ENCODE measurements at places on chromosomes 3 and 15.
A peak's percentile ranks its signal among the peaks of the same experiment; 100 is the strongest.

DNA sequence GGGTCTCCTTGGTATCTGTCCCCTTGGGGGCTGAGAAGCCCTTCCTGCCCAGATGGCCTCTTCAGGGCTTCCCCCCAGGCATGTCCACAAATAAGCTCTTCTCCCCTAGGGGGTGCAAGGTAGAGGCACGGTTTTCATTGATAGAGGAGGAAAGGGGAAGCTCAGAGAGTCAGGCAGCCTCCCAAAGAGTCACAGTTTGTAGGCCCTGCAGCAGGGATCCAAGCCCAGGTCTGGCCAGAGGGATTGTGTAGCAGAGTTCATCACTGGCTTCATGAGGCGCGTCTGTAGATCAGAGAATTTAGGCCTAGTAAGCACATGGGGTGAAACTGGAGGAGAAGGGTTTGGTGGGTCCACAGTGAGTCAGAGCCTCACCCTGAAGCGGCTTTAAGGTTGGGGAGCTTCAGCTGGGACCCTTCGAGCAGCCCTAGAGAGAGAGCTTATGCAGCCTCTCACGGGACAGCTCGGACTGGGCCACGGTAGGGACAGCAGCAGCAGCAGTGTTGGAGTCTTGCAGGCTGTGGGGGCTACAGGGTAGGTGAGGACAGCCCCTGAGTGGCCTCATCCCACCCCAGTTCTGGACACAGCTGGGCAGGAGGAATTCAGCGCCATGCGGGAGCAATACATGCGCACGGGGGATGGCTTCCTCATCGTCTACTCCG is 37.5 kb upstream of the ESYT3 start:
- DNase-seq, result no peak

- DNase-seq, result no peak
Observed at GRCh38 chr3:194277786-194278130, 73.4 kb downstream of the CPN2 start.

DNA sequence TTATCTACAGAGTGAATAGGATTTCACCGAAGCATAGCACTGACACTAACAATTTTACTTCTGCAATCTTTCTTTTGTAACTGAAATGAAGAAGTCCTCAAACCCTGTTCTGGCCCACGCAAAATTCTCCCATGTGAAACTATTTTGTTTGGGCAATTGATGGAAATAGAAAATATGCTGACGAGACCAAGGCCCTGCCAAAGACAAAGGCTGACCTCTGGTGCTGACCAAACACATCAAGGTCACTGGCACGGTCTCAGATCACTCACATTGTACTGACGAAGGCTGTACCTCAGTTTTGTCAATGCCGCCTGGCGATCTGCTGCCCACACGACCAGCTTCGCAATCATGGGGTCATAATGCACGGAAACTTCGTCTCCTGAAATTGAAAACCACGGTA is 58.4 kb upstream of the DCUN1D1 start:
- DNase-seq, result no peak

DNA sequence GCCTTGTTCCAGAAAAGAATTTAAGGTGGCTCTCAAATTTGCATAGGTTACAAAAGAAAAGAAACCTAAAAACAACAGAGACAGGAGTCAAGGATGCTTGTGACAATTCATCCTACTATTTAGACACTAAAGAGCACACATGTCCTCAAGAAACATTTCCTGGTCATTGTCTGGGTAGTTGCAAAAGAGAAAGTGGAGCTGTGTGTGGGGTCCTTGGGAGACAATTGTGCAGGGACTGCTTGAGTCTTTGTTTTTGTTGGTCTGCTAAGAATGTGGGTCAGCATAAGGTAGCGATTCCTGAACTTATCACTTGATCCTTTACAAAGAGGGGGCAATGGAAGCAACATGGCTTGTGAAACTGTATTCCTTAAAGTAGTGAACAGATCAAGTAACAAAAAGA is 185.3 kb downstream of the KCNAB1 start:
- no peak for DNase-seq

DNA sequence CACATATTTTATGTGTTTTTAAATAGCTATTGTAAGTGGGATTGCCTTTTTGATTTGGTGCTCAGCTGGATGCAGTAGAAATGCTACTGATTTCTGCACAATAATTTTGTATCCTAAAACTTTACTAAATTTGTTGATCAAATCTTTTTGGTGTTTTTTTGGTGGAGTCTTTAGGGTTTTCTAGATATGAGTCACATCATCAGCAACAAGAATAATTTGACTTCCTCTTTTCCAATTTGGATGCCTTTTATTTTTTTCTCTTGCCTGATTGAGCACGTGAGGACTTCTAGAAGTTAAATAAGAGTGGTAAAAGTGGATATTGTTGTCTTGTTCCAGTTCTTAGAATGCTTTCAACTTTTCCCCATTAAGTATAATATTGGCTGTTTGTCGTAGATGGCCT is 51.3 kb downstream of the TLNRD1 start:
- DNase-seq, result no peak

GRCh38 chr15:96276438-96277210 is 53.9 kb upstream of the NR2F2 start:
- DNase-seq, result peak; percentile 62

DNA sequence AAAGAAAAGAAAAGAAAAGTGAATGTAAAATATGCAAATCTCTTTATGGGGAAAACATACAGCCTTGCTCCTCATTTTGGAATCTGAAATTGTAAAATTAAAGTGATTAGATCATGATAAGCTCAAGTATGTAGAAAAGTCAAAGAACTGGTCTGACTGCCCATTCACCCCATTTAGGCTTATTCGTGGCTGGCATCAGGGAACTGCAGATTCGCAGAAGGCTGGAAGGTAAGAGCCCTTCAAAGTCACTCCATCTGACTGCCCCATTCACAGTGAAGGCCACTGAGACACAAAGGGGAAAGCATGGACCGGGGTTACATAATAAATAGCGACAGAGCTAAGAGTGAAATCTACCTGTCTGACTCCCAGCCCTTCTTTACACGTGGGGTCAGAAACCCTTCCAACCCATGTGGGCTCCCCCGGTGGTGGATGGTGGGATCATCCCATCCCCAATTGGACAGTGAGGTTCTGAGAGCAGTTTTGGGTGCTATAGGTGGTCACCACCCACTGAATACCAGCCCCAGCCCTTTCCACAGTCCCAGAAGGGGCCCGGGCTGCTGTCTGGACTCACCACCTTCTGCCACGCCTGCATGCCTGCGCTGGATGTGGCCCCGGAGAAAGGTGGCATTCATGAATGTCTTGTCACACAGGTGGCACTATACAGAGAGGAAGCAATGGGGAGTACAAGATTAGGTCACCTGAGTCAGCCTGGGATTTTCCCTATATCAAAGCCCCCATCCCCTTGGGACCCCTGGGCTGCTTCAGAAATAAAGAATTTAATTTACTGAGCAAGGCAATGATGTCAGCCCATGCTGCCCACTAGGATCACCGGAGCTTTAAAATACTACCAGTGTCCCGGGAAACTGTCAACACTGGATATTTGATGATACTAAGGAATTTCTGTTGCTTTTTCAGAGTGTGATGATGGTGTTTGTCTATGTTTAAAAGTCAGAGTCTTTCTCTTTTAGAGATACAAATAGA is 17.9 kb downstream of the DZIP1L start:
- DNase-seq, result no peak

Measured in muscle of back (tissue), 13 donors.